T-helper 1 cell (primary cell): ENCODE measurements at places on chromosomes 4 and X.

- no peak for DNase-seq
Observed at GRCh38 chr4:92091335-92091734, 212.4 kb upstream of the GRID2 start.

DNA sequence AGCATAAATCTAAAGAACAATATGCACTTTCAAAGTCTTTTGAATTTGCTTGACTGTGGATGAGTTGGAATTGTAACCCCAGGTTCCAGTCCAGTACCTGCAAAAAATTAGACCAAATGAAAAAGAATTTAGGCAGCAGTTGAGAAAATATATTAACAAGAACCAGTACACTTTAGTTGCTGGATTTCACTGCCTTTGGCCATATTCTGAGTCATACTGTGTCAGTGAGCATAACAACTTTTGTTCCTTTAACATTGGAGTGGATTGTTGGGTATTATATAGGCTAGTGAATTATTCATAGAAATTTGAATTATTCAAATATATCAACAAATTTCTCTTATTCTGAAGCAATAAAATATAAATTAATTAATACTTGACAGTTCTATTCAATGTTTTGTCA, 101.5 kb upstream of the SMAD1 start:
- no peak for DNase-seq

GRCh38 chr4:65069177-65069576, 601.1 kb downstream of the EPHA5 start:
- no peak for DNase-seq

DNA sequence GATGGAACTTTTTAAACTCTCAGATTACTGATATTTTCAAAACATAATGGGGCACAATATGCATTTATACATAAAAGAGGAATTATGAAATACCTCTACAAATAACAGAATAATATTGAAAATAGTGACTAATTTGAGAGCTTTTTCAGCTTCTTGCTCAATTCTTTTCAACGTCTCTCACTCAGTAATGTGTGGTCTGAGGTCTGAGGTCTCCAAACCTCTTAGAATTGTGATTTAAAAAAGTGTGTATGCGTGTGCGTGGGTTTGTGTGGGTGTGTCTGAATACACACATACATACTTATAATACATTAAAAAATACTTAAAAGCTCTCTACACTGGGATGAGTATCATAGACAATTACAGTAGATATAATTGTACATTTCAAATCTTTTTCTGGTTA, 7.9 kb downstream of the NDNF start:
- DNase-seq: no peak

DNA sequence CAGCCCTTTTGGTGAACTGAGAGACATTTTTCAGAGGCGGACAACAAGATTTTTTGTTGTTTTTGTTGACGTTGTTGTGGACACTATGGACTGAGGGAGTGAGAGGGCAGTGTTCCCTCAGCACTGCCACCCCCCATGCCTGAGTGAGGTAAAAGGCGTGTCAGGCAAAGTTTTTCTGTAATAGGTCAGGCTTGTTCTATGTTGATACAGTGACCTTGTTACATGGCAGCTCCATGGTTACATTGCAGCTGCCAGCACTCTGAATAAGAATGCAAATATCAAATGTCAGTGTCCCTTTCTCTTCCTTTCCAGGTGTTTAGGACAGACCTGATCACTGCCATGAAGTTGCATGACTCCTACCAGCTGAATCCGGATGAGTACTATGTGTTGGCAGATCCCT, 36.6 kb downstream of the JADE1 start:
- no peak for DNase-seq

GRCh38 chrX:153645921-153646488, 998 bp upstream of the DUSP9 start:
- DNase-seq: no peak

- no peak for DNase-seq
Observed at GRCh38 chr4:168021666-168022065, 70.7 kb upstream of the ANXA10 start.

DNA sequence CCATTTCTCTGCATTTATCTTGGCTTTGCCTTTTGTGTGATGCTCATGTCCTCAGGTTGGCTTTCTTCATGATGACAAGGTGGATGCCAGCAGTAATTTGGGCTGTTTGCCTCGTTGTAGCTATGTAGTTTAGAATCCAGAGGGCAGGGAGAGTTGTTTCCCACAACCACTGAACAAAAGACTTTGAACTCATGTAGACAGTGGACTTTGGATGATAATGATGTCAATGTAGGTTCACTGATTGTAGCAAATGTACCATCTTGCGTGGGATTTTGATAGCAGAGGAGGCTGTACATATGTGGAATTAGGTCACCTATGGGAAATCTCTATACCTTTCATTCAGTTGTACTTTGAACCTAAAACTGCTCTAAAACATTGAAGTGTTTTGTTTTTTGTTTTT, 41.3 kb downstream of the MND1 start:
- DNase-seq: no peak

DNA sequence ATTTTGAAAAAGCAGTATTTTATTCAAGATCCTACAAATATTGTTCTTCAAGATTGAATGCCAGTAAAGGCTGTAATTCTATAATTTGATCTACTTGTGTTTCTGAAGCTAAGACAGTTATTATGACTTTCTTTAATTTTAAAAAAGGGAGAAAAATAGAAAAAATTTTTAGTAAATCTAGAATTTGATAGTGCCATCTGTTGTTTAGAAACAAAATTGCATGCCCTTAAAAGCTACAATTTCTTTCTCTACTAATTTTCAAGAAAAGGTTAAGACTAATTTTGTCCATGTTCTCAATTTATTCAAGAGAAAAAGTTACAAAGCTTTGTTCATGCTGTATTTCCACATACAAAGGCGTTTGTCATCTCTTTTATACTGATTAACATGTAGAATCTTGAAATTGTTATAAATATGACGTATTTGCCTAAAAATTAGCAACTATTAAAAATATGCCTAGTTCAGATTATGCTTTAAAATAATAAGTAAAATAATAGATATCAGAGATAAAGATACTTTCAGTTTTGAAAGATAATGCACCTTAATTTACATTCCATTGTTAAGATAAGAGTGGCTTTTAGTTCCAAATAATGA, 25.6 kb upstream of the MMRN1 start:
- DNase-seq: no peak

DNA sequence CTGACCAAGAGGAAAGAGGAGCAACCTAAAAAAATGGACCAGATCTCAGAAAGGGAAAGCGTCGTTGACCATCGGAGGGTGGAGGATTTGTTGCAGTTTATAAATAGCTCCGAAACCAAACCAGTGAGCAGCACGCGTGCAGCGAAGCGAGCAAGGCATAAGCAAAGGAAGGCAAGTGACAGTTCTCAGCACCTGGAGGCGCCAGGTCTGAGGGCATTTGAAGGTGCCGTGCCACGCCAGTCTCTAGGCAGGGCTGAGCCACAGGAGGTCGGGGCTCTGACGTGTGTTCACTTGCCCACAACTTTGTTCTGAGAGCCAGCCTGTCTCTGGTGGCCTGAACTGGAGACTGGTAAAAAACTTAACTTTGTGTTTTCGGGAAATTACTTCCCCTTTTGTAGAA, 59.7 kb downstream of the TNIP2 start:
- DNase-seq: no peak

DNA sequence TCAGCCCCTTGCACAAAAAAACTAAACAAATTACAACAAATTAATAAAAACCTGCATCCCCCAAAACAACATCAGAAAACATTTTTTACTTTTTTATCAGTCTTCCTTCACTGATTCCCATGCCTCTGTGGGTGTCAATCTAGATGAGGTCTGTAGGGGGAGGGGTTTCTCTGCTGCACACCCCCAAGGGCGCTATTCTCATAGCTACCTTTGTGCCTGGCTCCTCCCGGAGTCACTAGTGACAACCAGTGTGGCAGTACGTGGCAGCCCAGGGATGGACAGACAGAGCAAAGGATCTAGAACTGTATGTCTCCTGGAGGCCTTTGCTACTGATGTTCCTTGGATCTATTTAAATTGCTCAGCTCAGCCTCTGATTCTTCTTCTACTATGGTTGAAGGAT, 228.1 kb upstream of the ANXA3 start:
- DNase-seq: no peak

- DNase-seq: no peak
Observed at GRCh38 chr4:102430461-102430910, 70.7 kb upstream of the NFKB1 start.

DNA sequence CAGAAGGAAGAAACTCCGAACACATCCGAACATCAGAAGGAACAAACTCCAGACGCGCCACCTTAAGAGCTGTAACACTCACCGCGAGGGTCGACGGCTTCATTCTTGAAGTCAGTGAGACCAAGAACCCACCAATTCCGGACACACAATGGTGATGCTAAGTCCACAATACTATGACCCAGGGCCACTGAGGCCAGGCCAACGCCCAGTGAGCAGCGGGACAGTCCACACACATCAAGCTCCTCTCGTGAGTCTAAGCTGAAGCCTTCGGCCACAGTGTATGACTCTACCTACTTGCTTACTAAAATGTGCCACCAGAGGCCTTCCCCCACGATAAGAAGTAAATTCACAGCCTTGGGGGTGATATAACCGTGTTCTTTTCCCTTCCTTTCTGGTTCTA, 10.2 kb upstream of the CDKN2AIP start:
- no peak for DNase-seq

- DNase-seq: no peak
Observed at GRCh38 chrX:11100281-11101035, 10.7 kb upstream of the HCCS start.

GRCh38 chr4:3239303-3239702, 9.7 kb upstream of the MSANTD1 start:
- DNase-seq: no peak

DNA sequence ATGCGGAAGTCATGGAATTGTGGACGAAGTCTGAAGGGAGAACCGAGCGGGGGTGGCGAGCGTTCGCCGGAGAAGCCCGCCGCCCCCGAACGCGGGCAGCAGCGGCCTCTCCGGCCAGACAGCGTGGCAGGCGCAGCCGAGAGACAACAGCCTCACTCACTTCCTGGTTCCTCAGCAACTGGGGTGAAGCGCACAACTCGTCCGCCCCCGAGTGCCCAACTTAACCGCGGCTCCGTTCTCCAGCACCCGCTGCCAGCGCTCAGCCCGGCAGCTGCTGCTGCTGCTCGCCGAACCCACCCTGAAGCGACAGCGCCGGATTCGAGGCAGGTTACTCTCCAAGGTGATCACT, 68.0 kb downstream of the NOCT start:
- DNase-seq: no peak

DNA sequence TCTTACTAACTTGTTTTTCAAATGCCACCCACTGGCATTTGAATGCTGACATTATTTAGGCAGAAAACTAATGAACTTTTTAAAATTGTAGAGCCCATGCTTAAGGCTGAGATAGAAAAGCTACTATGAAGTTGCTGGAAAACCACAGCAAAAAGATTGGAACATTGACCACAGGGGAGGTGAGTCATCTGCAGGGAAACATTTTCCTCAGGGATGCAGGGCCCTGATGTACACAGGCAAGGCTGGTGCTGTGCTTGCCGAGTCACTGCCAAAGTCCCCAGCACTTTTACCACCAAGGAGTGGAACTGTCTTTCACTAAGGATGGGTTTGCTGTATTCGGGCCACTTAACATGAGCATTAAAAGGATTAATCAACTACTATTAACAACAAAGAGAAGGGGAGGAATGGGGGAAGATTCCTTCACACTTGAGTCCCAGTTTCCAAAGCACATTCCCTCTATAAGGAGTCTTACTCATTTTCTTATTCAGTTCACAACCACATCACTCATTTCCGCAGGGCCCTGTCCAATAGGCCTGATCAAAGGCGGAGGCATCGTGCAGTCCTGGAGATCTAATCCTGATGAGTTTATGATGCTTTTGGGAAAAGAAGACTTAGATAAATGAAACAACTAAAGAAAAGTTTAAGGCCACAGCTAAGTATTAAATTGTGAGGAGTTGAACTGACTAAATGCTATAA, 202.9 kb upstream of the NPY2R start:
- no peak for DNase-seq
